ENCODE measurements at places on chromosomes 12 and 14.

GRCh38 chr14:103271189-103271588, 62.8 kb upstream of the EIF5 start:
- DNase-seq: no peak

DNA sequence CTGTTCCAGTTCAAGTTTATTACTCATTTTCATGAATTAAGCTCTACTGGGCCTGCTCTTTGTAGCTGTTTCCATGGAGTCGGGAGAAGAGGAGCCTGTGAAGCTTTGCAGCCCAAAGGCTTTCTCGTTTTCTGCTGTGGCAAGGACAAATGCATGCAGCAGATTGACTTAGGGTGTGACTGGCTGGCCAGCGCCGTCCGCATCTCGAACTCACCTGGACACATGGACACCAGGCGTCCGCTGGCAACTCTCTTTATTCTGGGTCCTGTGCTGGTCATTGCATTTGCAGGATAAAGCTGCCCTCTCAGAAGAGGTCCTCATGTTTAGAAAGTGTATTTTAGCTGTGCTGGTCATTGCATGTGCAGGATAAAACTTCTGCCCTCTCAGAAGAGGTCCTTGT, 350.4 kb downstream of the TMEM121 start:
- no peak for DNase-seq

DNA sequence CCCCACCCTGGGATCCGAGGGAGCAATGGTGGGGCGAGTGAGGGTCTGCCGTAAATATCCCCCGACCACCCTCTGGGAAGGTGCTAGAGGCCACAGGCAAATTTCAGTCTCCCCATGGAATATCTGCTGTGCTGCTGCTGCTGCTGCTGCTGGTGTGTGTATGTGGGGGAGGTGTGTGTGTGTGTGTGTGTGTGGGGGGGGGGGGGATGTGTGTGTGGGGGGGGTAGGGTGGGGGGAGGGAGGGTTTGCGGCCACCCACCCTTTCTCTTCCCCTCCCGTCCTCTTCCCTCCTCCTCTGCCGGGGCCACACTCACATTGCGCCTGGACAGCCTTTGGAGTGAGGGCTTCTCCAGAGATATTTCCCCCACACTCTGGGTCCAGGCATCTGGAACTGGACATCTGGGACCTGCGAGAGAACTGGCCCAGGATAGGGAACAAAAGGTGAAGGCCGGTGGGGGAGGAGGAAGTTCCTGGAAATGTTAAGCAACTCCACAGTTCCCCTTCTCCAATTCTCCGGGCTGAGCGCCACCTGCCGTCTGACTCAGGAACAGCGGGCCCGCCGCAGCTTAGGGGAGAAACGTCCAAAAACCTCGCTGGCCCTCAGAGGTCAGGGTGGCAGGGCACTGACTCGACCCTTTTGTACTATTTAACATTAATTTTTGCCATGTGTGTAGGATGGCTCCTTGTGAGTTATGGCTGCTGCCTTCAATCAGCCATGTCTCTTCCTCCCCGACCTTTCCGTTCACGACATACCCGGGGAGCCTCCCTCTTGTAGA, at the start of gene C1RL:
TSS of gene C1RL (minus strand) at position 419 of the 776 bp plus-strand sequence. CDS start at position 385, 34 bp downstream.
- DNase-seq: peak; percentile 79

- DNase-seq: no peak
These were observed 156.0 kb downstream of the EGLN3 start for GRCh38 chr14:33794791-33795305.

- DNase-seq: no peak
These were observed 958.3 kb downstream of the GALC start for GRCh38 chr14:87034680-87035079.

DNA sequence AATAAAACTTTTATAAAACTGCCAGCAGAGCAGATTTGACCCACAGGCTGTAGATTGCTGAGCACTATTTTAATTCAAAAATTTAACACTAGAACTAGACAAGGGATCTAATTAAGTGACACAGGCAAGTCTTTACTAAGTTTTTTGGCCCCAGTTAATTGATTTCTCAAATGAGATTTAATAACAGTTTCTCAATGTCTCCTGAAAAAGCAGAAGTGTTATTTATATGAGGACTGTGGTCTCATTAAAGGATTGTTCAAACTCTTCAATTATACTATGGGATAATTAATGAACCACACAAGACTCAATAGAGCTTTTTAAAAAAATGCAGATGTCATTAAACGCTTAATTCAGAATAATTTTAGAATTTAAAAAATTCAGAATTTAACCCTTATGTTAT, 1.9 kb downstream of the HEATR5A start:
- DNase-seq: no peak

GRCh38 chr12:28390761-28391385, 200.6 kb downstream of the CCDC91 start:
- DNase-seq: no peak

DNA sequence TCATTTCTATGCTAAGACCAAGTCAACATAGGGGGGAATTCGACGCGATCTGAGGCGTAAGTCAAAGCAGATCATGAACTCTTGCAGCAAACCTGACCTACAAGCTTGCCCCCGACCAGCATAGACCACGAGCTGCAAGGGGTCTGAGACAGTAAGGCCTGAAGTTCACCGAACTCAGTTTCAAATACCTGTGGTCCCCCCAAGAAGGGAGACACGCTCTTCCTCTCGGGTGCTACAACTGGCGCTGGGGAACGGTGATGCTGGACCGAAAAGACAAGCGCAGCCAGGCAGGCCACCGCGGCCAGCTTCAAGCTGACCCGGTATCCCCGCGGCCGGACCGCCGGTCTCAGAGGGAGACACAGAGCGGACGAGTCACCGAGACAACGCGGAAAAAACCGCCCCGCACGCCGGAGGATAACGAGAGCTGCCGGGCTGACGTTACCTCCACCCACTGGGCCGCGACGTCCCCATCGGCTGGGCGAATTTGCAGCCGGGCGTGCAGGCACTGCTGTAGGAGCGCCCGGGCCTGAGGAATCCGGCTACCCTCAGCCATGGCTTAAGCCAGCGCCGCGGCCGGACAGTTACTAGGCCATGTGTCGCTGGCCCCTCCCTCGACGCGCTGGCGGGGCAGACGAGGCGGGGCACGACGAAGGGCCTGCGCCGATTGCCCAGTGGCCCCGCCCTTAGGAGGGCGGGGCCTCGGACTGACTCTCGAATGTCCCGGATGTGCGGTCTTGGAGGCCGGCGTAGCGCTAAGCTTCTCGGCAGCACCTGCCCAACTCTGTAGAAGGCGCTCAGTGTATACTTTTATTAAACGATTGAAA, at the start of gene DTD2:
TSS of gene DTD2 (minus strand) at position 666 of the 824 bp plus-strand sequence. CDS start at position 553, 113 bp downstream.
- DNase-seq: peak; percentile 87

GRCh38 chr12:31803306-31804184, 74.7 kb upstream of the AMN1 start:
- no peak for DNase-seq

DNA sequence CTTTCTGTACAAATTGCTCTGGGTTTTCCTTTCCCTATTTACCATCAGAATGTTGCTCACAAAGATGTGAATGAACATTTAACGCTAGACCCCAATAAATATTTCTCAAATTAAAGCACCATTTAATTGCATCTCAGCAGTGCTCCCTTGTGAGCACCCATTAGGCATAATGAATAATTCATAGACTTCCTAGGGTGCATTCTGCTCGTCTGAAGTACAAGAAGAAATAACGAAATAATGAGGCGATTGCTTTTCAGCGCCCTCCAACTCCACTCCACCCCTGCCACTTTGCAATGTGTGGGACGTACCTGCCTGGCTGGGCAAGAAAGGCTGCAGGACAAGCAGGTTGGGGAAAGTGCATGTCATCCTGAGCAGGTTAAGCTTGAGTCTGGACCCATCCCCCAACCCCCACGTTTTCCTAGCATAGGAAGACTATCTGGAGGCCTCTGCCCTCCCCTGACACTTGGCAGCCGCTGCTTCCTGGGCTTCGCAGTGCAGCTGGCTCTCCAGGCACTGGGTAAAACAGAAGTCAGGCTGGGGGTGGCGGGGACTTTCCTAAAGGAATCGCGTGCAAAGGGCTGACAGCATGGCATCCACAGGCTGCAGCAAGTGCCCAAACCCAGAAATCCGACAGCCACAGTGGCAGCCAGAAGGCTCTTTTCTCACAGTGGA, 253.7 kb downstream of the DUSP6 start:
- no peak for DNase-seq

DNA sequence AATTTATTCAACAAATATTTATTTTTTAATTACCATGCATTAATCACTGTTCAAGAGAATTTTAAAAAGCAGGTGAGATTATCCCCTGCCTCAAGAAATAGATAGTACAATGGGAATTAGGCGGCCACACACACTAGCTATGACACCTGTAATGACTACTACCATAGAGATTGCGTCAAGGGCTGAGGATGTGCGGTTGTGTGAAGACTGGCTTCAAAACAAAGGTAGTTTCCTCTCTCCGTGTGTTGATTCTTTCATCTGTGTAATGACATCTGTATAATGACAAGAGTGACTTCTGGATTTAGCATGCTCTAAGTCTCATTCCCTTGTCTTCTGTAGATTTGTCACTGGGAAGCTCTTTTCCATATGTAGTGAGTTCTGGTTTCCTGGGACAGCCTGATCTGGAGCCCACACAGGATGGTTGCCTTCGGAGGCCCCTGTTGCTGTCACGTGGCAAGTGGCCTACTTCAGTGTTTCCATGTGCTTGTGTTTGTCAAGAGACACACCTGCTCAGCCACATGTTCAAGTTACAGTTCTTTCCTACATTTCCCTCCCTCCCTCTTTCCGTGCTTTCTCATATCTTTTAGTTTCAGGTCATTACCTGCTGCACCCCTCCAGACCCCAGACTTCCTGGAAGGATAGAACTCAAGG, 64.3 kb downstream of the GALNT8 start:
- no peak for DNase-seq

GRCh38 chr12:5623411-5623810, 191.5 kb downstream of the NTF3 start:
- DNase-seq: no peak

- no peak for DNase-seq
These were observed 119.7 kb downstream of the FBXL14 start for GRCh38 chr12:1474574-1475153.

DNA sequence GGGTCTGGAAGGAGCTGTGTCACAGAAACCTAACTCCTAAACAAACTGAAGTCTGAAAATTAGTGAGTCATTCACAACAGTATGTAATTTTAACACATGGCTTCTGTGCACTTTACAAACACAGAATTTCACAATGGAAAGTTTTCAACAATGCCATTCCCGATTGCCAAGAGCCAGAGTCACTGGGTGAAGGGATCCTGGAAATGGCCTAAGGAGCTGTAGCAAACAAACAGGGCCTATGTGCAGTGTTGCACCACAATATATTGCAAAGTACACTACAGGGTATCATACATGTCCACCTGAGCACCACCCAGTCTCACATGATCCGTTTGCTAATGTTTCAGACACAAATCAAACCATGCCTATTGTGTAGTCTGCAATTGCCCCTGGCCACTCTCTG, 184.7 kb upstream of the OTX2 start:
- no peak for DNase-seq

- no peak for DNase-seq
These were observed 46.0 kb downstream of the ERGIC2 start for GRCh38 chr12:29334937-29335336.
